ENCODE measurements at places on chromosomes 4 and X.

GRCh38 chr4:79182209-79182608, 143.7 kb downstream of the NAA11 start:
- DNase-seq, result no peak

GRCh38 chr4:2867758-2868491, 24.3 kb downstream of the ADD1 start:
- no peak for DNase-seq

DNA sequence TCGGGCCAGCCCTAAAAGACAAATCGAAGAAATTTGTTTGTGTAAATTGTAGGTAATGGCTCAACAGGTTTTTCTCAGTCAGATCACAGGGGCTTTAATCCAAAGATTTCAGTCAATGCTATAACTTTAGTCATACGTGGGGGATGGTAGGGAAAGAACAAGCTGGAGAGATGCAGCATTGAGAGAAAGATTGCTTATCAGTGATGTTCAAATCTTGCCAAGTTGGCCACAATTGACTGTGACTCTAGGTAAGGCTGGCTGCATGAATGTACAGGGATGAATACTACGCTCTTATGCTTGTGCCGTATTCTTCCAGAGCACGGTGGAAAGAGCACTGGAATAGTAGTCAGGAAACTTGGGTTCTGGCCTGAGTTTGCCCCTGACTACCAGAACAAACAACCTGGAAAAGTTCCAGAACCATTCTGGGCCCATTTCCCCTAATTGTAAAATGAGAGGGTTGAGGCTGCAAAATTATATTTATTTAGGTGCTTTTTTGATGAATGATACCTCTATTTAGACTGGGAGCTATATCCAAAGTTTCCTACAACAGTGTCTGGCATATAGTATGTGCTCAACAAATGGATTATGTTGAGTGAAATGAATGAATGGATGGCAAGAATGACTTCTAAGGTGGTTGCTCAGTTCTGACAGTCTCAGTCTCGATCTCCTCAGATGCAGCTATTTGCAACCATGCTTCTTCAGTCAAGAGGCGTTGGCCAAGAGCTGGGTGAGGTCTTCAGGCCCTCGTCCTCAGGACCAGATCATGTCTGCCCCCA, 44.4 kb downstream of the TSC22D3 start:
- DNase-seq, result no peak

DNA sequence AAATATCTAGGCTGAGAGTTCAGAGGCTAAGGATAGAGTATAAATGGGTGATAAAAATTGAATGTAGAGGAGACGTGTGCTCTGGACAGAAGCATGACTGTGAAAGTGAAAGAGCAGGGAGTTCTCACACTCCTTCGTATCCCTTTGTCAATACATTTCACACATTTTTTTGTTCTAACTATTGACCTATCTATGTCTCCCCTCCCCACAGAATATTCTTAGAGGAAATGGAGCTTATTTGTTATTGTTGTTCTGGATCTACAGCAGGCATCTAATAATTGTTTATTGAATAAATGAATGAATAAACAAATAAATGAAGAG, 57.6 kb downstream of the ENPEP start:
- DNase-seq, result no peak

DNA sequence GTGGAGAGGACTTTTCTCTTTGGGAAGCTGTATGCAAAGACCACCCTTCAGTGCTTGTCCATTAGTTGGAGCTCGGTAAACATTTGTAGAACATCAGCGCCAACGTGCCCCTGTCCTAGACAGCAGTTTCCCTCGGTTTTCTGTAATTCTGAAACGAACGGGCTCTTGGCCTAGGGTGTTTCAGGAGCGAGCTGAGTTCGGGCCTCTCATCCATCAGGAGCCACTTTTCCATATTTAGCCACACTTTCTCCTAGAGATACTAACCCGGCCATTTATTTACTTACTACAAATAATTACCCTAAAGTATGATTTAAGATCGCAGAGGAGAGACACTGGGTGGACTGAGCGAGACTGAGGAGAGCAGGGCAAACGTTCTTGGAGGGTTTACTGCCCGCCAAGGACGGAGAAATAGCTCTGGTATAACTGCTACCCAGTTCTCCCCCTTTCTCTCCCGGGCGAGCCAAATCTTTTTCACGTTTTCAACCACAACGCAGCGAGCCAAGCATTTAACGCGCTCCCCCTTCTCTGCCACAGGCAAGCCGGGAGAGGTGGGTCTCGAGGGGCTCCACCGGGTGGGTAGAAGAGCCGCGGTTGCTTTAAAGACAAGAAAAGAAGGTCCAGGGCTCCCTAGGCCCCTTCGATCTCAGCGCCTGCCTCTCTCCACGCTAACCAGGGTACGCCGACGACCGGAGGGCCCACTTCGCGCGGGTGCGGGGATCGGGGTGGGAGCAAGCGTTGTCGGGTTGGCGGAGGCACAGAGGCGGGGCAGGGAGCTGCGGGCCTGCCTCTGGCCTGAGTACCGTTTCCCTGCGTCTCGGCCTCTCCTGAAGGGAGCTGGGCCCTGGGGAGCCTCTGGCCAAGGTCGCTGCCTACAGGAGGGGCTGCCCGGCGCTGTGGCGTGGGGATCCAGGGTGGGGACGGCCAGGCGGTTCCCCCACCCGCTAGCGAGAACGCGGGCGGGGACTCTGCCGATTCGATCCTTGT, 10.8 kb upstream of the PITX2 start:
- DNase-seq, result no peak

DNA sequence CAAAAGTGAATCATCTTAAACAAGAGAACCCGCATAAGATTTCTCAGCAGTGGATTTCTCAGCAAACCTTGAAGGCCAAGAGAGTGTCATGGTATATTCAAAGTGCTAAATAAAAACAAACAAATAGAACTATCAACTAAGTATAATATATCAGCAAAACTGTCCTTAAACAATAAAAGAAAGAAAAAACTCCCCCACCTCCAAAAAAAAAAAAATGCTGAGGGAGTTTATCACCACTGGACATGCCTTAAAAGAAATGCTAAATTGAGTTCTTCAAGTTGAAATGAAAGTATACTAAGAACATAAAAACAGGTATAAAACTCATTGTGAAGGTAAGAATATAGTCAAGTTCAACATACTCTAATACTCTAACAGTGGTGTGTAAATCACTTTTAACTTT, 53.9 kb upstream of the EPGN start:
- no peak for DNase-seq

- no peak for DNase-seq
Observed at GRCh38 chr4:10753856-10754402, 69.4 kb upstream of the CLNK start.

DNA sequence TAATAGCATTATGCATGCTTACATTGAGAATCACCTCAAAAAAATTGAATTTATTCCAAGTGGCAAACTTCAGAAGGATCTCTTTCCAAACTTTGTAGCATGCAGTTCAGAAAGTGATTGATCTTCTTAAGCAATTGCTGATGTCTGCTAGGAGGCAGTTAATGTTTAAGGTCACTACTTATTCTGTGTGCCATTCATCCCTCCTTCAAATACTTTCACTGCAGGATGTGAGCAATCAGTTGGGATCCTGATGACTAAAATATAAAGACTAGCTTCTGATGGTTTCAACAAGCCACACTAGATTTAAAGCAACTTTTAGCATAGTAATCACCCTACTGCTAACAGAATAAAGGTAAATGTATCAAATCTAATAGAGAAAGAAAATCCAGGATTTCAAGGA, 414.1 kb downstream of the ADGRL3 start:
- no peak for DNase-seq

DNA sequence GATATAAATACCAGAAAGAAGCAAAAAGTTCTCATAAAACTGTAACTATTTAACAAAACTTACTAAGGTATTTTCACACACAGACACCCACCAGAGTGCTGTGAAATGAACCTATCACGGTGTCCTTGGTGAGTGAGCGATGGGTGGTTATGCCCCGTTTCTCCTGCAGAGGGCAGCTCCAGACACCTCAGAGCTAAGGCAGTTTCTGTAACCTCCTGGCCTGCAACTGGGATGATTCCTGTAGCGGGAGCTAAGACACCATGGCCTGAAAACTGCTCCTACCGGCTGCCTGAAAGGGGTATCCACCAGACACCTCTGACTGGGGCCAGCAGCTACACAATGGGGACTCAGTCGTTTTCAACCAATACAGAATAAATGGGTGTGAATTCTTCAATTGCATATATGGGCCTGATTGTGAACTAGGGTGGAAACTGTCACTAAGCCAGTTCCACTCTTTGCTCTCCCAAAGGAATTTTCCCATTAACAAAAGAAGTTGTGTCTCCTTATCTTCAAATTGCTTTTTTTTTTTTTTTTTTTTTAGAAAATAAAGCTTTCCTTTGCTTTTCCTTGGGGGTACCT, 2375.8 kb upstream of the TENM3 start:
- no peak for DNase-seq

DNA sequence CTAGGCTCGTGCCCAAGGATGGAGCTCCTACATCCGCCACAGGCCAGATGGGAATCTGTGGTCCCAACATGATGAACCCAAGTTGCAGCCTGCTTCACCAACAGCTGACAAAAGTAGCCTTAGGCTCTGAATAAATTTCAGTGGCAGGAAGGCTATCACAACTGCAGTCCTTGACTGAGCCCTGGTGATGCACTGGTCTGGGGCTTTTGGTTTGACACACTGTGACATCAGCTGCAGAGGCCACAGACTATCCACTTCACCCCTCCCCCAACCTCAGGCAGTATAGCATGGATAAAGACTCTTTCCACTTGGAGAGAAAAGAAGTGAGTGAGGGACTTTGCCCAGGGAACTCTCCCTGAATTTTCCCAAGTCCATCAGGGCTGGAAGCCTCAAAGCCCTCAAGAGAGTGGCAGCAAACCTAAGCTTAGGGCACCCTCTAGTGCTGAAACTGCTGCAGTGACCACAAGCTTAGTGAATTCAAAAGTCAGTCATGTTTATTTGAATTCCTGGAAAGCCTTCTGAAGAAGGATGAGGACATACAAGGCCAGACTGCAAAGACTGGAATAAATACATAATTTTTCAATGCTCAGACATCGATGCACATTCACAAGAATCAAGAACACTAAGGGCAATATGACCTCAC, 135.0 kb upstream of the TENT5D start:
- DNase-seq, result no peak

DNA sequence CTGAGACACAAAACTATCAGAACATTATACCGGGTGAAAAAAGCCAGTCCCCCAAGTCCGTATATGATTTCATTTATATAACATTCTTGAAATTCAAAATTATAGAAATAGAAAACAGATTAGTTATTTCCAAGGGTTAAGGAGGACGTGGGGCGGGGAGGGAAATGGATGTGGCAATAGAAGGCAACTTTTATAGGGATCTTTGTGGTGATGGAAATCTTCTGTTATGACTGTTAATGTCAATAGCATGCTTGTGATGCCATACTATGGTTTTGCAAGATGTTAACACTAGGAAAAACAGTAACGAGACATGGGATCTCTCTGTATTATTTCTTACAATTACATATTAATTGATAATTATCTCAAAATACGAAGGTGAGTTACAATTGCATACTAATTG, 96.4 kb downstream of the LNX1 start:
- DNase-seq, result no peak

DNA sequence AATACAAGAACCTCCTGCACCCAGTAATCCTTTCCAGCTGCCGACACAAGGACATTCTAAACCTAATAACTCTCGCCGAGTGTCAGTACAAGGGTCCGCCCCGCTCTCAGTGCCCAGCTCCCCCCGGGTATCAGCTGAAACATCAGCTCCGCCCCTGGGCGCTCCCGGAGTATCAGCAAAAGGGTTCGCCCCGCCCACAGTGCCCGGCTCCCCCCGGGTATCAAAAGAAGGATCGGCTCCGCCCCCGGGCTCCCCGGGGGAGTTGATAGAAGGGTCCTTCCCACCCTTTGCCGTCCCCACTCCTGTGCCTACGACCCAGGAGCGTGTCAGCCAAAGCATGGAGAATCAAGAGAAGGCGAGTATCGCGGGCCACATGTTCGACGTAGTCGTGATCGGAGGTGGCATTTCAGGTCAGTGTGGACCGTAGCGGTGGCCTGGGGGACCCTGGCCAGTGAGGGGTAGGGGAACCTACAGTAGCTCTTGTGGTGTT, at the start of gene MAOA:
Gene MAOA (plus strand): TSS at position 295 of the 490 bp plus-strand sequence. CDS start 43 bp downstream, at position 338.
- DNase-seq, result no peak

DNA sequence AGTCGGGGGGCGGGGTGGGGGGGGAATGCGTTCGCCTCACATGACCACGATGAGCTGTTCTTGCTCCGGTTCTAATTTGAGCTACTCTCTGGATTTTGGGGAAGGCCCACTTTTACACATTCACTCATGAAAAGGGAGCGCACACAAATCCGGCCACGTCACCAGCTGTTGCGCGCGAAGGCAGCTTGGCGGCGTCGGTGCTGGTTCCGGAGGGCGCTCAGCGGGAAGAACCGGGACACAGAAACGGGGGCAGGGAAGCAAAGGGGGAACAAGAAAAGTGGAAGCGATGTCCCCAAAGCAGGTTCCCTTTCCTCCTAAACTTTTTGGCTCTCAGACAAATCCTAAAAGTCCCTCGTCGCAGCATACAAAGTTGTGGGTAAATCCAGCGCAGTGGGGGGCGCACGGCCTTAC, 605 bp downstream of the ANXA5 start:
- DNase-seq, result no peak

GRCh38 chr4:48899950-48900349, 6.6 kb downstream of the OCIAD2 start:
- DNase-seq, result no peak

DNA sequence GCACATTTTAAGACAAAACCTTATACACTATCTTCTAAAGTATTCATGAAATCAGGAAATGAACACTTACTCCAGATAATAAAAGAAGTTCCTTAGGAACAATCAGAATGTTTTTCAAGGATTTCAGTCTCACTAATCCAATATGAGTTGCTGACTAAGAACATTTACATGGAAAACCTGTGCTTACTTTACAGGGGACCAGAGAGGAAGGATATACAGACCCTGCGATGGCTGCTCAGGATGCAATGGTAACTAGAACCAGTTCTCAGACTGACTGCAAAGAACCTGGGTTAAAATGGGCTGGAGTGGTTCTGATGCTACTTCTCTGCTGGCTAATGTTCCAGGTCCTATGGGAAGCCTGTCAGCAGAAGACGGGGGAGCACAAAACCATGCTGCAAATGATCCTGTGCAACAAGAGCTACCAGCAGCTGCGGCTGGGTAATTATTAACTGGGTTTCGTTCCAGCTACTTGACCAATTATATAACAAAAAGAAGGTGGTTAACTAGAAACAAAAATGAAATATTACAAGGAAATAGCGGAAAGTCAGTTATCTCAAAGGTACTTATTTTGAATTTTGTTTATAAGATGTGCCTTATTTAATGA, 85.3 kb downstream of the ANXA10 start:
- no peak for DNase-seq

- DNase-seq, result no peak
Observed at GRCh38 chrX:45063319-45064095, 137.2 kb downstream of the DIPK2B start.

GRCh38 chr4:181855307-181855706, 387.9 kb upstream of the TENM3 start:
- DNase-seq, result no peak
